ENCODE measurements at places on chromosomes 2 and 18.

DNA sequence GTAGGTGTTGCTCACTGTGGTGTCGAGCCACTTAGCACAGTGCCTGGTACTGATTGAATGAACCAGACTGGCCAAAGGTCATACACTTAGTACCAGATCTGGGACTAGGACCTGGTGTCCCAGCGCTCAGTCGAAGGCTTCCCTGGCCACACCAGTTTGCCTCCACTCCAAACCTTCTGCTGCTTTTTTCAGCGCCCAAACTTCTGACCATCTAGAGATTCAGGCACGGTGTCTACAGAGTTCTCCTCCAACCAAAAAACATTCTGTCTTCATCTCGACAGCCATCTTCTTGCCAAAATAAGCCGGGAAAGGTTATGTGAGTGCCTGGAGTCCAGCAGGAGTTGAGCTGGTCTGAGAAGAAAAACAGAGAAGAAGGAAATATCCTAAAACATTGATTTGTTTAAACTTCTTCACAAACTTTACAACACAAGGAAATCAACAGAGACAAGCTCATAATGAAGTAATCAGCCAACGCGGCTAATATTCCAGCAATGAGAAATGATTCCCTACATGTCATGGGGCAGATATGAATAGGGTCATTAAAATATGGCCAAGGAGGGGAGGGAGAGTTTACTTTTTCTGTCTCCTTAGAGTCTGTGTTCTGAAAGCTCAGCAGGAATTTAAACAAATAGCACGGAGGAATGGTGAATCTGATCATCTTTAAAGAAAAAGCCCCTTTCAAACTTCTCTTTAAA, 2.3 kb upstream of the GLI2 start:
- DNase-seq, result no peak

DNA sequence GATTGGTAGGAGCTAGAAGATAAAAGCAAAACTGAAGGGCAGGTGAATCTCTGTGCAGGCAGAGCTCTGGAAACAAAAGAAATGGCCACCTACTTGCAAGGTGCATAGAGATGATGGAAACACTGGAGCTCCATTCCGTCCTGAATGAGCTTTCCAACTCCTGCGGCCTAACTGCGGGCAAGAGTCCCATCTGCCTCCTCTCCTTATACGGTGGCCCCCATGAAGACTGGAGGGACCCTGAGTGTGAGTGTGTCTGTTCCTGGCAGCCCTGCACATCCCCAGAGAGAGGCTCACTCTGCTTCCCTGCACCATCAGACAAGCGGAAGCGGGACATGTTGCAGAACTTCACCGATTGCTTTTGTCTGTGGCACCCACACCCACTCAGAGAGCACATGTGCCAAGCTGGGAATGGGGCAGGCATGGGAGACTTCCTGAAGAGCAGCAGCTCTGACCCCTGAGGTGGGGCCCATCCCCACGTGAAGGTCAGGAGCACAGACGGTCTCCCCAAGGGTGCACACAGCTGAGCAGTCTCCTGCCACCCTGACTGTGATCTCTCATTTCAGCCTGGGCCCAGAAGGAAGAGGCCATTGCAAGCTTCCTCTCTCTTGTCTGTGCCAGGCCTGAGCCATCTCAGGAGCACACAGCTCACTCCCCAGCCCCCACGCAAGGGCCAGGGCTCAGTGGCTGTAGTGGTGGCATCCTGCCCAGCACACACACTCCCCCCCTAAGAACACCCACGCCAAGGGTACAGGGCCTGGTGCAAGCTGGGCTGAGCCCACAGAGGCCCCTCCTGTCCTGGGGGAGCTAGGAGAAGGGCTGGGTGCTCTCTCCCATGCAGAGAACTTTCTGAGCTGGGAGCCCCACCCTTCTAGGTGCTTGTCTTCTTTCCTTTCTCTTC, 75.3 kb downstream of the STPG4 start:
- DNase-seq, result no peak

DNA sequence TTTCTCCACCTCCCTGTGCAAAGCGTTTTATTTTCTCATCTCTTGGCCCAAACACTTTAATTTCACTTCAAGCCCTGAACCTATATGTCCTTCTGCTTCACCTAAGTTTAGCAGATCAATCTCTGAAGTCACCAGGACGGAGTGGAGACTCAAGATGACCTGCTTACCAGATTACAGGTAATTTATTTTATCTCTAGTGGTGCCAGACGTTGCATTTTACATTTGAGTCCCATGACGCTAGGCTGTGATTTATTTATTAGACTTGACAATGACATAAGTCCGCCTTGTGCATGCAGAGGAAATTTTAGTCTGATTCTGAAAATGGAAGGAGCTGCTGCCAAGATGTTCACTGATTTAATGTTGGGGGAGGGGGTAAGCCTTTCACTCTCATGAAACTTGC, 73.9 kb downstream of the MRO start:
- DNase-seq, result no peak

DNA sequence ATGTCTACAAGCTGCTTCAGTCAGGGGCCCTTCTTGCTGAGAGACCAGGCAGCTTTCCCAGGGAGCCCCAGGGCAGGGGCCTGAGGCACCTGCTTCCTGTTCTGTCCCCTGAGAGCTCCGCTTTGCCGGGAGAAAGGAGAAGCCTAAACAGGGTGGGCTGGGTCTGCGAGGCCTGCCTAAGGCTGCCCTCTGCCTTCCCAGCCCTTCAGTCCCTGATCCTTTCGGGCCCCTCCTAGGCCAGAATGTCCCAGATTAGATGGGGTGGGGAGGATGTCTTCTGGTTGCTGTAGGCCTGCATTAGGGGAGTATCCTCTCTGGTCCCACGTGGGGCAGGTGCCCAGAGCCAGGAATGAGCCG, 72.4 kb downstream of the TGOLN2 start:
- DNase-seq, result no peak

DNA sequence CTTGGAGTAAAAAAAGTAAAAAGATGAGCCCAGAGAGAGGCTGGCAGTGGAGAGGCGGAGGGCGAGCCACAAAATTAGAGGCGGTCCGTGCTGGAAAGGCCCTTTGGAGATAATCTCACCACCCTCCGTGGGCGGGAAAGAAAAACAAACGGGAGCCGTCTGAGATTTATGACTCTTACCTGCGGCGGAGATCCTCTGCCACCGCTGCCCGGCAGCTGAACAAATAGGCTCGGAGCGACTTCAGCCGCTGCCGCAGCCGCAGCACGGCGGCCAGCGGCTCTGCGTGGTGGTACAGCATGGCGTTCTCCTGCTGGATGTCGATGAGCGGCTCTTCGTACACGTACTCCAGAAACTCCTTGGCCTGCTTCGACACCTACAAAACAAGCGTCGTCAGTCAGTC, 94.6 kb downstream of the PLEKHM3 start:
- DNase-seq, result no peak

DNA sequence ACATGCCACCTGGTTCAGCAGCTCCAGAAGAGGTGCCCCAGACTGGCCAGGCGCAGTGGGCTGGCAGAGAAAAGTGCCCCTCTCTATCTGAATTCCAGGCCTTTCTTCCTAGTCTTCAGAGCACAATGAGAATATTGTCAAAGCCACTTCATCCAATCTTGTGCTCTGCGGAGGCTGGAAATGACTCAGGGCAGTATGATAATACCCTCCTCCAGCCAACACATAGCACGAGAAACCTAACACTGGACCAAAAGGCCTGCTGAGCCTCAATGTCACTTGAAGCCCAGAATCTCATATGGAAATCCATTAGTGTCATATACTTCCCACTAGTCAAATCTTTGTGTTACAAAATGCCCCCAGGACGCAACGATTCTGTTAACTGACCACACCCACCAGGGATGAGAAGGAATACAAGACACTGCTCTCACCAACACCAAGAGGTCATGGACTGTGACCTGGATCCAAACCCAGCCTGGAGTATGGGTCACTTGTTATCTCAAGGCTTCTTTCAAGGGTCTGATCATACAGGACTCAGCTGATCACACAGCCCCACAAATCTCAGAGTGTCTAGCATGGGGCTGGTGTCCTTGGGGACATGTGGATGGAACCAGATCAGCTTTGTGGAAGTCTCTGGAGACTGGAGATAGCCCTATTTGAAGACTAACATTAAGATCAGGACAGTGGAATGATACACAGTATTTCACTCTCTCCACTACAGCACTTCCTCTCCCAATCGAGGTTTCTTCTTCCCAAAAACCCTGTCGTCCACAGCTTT, 10.1 kb downstream of the KIF3C start:
- no peak for DNase-seq

DNA sequence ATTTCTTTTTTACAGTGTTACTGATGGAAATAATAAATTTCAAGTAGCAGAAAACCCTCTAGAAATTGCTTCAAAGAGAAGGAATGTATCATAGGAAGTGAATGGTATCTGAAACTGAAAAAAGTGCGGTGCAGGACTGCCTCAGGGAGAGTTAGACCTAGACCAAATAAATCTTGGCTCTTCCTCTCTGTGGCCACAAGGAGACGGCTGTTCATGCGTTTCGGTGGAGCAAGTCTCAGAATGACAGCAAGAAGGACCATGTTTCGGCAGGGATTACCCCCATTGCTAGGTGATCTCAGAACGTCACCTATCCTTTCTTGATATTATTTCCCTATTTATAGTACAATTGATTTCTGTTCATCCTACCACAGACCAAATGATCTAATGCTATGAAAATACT, 522.3 kb downstream of the SOX11 start:
- no peak for DNase-seq

DNA sequence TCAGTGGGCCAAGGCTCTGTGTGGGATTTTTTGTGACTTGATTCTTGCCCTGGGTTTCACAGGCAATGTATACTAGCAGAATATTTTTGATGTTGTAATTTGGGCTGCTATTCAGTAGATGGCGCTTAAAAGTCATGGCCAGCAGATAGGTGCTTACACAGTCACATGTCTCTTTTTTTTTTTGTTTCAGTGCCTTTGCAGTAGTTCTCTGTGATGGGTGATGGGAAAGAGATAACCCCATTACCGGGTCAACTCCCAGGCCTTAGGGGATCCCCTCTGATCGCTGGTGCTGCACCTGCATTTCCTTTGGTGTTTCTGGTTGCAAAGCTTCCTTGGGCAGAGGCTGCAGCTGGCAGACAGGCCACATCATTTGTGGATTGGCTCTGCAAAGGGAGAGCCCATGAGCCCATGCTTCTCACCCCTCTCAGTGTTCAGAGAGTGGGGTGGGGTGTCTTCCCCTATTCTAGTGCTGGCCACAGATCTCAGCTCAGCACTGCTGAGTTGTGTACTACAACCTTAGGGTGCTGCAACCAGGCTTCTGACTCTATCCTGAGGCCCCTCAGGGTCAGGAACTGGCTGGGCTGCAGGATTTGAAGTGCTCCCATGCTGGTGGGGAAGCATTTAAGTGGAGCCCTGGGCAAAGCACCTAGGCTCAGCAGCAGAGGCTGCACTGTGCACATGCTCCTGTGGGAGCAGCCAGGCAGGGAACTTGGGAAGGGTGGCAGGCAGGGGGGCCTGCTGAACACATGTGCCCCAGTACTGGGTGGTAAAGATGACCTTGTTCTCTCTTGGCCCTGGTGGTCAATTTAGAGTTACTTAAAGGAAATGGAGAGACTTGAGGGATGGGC, 219.8 kb upstream of the SPHKAP start:
- DNase-seq, result no peak

GRCh38 chr2:57432528-57432927, 614.1 kb upstream of the VRK2 start:
- no peak for DNase-seq

- DNase-seq, result no peak
These were observed 377.1 kb upstream of the SLC39A10 start for GRCh38 chr2:195279840-195280427.

- DNase-seq, result no peak
These were observed 13.4 kb downstream of the STAMBP start for GRCh38 chr2:73841912-73842738.

DNA sequence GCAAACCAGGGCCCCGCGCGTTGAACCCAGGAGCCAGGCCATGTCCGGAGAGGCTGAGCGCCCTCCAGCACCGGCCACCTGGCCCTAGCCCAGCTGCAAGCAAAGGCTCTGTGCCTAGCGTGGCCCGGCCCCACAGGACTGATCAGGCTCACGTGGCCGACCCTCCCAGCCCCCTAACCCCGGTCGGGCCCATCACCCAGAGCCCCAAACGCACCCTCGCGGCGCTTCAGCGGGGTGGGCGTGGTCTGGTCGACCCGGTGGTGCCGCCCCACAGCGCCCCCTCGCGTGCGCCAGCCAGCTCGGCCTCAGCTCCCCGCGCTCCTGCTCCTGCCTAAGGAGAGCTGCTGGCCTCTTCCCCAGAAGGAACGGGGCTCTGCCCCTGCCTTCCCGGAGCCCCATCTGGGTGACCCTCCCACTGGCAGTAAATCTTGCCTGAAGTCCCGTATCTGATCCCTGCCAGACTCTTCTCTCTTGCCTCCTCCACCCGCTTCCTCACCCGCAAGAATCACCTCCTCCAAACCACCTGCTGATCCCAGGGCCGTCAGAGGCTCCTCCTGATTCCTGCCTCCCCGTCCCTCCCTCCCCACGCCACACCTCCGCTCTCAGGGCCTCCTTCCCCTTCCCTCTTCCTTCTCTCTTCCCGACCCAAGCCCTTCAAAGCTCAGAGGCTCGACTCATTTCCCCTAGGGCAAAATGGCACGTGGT, 12.3 kb upstream of the TEX51 start:
- no peak for DNase-seq

DNA sequence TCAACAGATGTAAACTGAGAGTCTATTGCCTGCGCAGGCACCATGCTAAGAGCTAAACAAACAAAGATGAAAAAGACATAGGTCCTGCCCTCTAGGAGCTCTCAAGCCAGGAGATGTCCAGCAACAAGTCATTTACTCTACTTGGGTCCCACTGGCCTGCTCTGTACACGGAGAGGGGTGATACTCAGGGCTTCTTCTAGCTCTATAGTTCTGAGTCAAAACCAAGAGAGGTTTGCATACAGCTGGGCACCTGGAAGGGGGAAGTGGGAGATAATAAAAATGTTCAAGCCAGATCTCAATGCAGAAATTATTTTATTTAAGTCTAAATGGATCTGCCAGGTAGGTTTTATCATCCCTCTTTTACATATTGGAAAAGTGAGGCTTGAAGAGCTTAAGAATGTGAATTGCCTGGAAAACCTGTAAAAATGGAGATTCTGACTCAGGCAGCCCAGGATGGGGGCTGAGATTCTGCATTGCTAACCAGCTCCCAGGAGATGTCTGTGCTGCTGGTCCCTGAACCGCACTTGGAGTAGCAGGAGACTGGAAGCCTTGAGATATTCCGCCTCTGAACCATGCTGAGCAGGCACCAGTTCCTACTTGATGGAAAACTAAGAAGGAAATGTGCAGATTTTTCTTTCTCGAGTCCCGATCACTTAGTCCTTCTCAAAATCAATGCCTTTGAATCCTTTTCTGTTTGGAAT, 201.1 kb downstream of the PRKCE start:
- DNase-seq, result no peak

DNA sequence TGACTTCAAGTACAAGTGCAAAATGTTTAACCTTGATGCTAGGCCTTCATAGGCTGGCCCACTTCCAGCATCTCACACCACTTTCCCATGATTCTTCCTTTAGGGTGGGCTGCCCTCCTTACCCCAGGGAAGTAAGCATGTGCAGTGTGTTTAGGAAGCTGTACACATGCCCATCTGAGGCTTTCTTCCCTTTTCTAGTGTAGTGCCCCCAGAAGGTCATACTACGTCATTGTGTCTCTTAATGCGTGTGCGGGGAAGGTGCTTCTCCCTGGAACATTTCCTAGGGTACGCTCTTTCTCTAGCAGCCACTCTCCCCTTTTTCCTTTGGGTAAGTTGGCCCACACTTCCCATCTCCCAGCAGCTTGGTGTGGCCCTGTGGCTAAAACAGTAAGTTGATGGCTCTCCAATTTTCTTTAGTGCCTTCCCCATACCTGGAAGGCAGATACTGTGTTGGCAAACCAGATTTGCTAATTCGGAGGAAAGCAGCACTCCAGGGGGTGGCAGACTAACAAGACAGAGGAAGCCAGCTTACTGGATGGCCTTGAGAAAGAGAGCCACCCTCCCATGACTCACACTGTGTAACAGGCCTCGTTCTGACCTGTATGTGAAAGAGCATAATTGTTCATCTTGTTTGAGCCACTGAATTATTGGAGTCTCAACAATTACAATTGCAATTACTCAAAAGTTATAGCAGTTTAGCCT, 1.1 kb upstream of the SULT6B1 start:
- no peak for DNase-seq

Data from stimulated activated CD8-positive, alpha-beta memory T cell treated with anti-CD3 and anti-CD28 coated beads, Interleukin-7, amount 100 ng/mL, for 1 hour (primary cell).